SHP77 (cell line): ENCODE measurements at places on chromosomes 7 and 10.

DNA sequence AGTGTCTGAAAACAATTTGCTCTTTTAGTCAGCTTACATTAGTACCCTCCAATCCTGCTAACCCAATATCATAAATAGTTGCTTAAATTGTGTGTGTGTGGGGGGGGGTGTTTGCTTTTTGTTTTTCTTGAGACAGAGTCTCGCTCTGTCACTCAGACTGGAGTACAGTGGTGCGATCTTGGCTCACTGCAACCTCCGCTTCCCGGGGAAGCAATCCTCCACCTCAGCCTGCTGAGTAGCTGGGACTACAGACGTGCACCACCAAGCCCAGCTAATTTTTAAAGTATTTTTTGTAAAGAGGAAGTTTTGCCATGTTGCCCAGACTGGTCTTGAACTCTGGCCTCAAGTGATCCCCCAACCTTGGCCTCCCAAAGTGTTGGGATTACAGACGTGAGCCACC is 73.5 kb upstream of the PDLIM1 start:
- DNase-seq = no peak

- DNase-seq = no peak
These were observed 72.6 kb downstream of the JAZF1 start for GRCh38 chr7:28107960-28108359.

GRCh38 chr7:87596136-87596535 is 4.5 kb downstream of the ABCB1 start:
- DNase-seq = no peak

GRCh38 chr10:102982296-102982695 is 64.2 kb downstream of the CNNM2 start:
- DNase-seq = no peak

- no peak for DNase-seq
These were observed 16.6 kb upstream of the WDFY4 start for GRCh38 chr10:48667960-48668590.

DNA sequence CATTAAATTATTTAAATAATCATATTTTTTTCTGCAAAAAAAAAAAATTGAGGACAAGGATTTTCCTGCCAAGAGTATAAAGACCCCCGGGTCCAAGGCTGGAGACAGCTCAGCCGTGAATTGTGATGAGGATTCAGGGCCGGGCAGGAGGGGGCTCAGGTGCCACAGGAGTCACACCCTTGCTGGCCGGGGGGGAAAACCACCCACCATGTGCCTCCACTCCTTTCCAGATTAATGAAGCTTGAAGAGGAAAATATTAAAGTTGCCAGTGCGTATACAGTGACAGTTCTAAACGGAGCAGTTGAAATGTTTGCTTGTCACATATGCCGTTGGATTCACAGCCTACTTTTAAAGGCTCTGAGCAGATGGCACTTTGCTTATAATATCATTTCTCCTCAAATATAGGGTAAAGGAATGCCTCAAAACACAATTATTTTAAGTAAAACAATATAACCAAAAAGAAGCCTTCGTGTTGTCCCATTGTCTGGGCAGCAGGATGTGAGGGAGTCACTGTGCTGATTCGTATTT is 49.6 kb downstream of the ADARB2 start:
- DNase-seq = no peak

DNA sequence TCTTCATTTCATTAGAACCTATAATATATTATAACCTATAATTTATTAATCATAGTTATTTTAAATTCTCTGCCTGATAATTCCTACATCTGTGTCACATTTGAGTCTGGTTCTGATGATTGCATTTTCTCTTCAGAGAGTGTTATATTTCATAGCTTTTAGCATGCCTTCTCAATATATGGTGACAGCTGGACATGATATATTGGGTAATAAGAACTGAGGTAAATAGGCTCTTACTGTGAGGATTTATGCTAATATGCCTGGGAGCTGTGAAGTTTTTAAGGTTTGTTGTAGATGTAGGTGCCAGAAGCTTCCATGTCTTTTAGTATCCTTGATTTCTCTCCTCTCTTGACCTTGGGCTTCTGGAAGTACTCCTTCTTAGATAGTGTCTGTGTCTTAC is 325.9 kb upstream of the SEMA3D start:
- DNase-seq = peak; percentile 36

DNA sequence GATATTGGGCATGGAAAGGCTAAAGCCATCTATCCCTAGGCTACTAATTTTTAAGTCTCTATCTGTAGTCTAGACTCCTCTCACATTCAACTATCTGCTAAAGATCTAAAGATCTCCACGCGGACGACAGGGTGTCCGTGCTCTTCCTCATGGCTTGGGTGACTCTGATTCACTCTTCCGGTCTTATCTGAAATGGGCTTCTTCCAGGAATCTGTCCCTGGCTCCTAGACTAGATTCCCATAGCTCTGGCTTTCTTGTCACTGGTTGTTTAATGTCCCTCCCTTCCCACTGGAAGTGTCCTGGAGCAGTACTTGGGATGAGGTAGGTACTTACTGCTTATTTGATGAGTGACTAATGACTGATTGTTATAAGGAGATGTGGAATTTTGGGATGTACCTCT is 62.0 kb upstream of the PODXL start:
- DNase-seq = no peak

GRCh38 chr10:43647576-43647975 is 1.1 kb downstream of the ZNF32 start:
- DNase-seq = no peak

DNA sequence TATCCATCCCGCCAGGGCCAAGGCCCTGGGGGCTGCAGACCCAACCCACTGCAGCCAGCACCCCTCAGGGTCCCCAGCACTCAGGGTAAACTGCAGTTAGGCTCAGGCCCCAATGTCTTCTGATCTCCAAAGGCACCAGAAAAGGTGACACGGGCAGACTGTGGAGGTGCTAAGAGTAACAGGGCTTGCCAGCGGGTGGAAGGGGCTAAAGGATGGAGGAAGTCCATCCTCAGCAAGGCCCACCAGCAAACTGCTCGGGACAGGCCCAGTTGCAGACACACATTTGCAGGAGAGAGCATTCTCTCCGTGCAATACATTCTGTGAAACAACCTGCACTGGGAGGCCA is 95.6 kb upstream of the DDC start:
- DNase-seq = no peak
